Large intestine (tissue), 12 donors: ENCODE measurements at places on chromosomes 2 and 18.

GRCh38 chr2:12959935-12960334 is 243.2 kb downstream of the TRIB2 start:
- no peak for DNase-seq

GRCh38 chr2:27965841-27966240 is 75.3 kb downstream of the BABAM2 start:
- no peak for DNase-seq

DNA sequence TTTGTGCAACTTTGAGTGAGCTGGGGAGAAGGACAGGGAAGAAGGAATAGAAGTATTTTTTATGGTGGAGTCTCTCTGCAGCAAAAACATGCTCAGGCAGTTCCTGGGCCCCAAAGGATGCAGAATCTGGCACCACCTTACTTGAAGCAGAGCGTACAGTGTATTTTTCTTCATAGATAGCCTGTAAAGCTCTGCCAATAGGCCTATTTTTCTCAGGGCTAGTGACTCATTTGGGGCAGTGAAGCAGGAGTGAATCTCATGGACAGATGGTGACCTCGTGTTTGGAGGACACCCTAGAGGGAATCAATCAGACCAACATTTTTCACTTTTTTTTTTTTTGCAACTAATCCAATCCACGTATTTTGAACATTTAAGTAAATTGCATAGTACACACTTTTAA is 268.1 kb upstream of the CXCR4 start:
- DNase-seq, result no peak

- DNase-seq, result peak; percentile 72
Observed at GRCh38 chr2:201969241-201969937, 64.3 kb upstream of the FZD7 start.

- no peak for DNase-seq
Observed at GRCh38 chr2:851680-852079, 99.0 kb upstream of the SNTG2 start.

GRCh38 chr18:27073404-27073830 is 111.7 kb downstream of the CHST9 start:
- no peak for DNase-seq
